ENCODE measurements at places on chromosomes 13 and 19.

- DNase-seq, result peak; percentile 78
Measured at GRCh38 chr19:48152551-48152950, 17.6 kb downstream of the LIG1 start.

DNA sequence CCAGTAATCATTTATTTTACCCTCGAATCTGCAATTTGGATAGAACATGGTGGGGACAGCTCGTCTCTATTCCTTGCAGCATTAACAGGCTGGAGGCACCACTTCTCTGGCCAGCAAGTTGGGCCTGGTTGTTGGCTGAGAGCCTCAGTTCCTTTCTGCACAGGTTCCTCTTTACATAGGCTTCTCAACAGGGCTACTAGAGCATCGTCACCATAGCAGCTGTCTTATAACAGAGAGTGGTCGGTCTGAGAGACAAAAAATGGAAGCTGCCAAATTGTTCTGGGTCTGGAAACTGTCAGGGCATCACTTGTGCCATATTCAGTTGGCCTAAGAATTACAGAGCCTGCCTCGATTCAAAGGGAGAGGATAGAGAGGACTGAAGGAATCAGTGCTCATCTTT is 86.7 kb downstream of the DNAJC15 start:
- DNase-seq, result no peak

DNA sequence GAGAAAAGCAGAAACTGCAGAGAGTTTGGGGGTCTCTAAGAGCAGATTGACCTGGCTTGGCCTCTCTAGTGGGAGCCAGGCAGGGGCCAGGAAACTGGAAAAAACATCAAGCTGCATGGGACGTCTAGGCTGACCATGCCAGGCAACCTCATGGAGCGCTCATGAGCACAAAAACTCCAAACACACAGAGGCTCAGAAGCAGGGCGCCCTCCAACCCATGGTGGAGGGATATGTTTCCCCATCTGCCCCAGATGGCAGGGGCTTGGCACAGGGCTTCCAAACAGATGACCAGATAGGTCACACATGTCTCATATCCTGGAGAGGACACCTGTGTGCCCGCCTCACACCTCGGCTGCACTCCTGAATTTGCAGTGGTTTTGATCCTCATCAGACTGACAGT is 879.0 kb downstream of the UQCRFS1 start:
- no peak for DNase-seq

- no peak for DNase-seq
Measured at GRCh38 chr19:17359905-17360800, 17.0 kb downstream of the PLVAP start.

DNA sequence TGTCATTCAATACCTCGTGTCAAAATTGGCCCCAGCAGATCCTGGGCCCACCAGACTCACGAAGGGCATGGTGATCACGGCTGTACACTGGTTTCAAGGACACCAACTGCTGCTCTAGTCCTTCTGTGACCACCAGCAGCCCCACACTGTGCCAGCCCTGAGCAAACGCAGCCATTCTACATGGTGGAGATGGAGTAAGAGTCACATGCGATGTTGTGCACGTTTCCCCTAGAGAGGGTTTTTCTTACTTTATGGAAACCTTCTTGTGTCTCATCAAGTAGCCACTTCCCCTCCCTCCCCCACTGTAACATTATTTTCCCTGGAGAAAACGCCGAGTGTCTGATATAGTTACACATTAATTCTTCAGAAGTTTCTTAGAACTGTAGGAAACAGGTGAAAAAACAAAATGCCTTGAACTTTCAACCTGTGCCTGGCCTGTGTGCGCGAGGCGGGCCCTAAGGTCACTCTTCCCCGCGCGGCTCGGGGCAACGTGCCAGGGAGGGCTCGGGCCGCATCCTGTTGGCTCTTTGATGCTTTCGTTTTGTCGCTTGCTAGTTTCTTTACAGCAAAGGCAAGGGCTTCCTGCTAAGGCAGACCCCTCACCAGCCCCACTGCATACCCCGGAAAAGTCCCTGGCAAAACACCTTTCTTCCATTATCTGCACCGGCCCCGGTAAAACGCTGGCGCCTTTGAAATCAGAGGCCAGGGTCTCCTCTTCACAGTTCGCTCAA is 44.6 kb downstream of the GGACT start:
- DNase-seq, result no peak

DNA sequence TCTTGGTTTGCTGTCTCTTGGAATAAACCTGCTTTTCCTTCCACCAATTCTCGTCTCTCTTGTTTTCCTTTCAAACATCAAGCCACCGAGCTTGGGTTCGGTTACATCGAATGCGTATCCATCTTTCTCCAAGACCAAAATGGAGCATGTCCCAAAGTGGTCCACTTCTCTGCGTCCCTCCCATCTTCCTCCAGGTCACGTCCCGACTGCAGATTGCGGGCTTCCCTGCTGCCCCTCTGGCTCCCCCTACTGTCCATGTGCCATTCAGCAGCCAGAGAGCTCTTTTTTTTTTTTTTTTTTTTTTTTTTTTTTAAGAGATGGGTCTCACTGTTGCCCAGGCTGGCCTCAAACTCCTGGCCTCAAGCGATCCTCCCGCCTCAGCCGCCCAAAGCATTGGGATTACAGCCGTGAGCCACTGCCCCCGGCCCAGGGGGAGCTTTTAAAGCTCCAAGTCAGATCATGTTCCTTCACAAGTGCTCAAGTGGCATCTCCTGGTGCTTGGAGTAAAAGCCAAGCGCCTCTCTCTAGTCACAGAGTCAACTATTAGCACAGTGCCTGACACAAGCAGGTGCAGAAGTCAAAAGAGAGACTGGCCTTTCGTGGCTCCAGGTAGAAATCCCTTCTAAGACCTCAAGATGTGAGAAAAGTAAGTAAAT is 10.0 kb downstream of the COL5A3 start:
- DNase-seq, result peak; percentile 91

- DNase-seq, result no peak
Measured at GRCh38 chr13:37656247-37656940, 57.8 kb upstream of the POSTN start.

- no peak for DNase-seq
Measured at GRCh38 chr13:79711631-79712030, 230.7 kb downstream of the NDFIP2 start.

- no peak for DNase-seq
Measured at GRCh38 chr19:17861542-17862402, 2.1 kb downstream of the RPL18A start.

GRCh38 chr13:74838096-74838495 is 643.9 kb downstream of the TBC1D4 start:
- DNase-seq, result no peak

GRCh38 chr19:33404506-33405253 is 31.2 kb downstream of the CEBPG start:
- DNase-seq, result no peak

GRCh38 chr13:98842070-98842469 is 89.6 kb upstream of the SLC15A1 start:
- DNase-seq, result no peak

DNA sequence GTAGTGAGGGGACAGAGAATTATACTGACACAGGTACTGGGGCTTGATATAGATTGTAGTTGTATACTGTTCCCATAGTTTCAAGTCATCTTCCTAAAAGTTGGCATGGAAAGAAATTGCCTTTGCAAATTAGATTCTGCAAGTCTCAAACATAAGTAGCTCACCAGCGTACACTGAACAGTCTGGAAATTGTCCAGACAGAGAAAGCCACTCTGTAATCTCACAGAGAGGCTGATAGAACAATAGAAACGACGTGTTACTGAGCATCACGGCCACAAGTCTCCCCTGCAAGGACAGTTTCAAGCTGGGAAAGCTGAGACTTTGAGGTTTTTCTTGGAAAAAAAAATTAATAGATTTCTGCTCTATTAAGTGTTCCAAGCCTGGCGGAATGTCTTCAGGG is 228.6 kb downstream of the DNAJC15 start:
- DNase-seq, result no peak

GRCh38 chr13:82118589-82118988 is 1763.7 kb downstream of the SLITRK1 start:
- DNase-seq, result no peak

GRCh38 chr19:50498219-50499056 is 12.6 kb downstream of the JOSD2 start:
- DNase-seq, result no peak

GRCh38 chr19:8224394-8225145 is 15.4 kb downstream of the CERS4 start:
- no peak for DNase-seq

DNA sequence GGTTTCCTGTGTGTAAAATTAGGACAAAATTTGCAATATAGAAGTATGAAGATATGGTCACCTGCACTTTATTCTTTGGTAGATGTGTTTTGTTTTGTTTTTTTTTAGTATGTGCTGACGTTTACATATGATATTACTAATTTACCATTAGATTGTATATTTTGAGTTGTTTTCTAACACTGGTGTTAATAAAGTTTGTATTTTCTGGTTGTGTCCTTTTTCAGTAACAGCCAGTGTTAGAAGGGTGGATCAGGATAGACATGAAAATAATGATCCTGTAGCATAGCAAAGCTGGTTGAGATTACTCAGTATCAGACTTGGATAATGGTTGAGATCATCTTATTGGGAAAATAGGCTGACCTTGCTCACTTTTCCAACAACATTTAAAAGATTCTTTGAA is 6.2 kb downstream of the NAA16 start:
- no peak for DNase-seq

GRCh38 chr13:88196106-88196505 is 524.9 kb downstream of the SLITRK5 start:
- no peak for DNase-seq

GRCh38 chr13:75643693-75644092 is 7.6 kb downstream of the LMO7 start:
- no peak for DNase-seq

GRCh38 chr19:35388277-35389054 is 17.6 kb downstream of the GPR42 start:
- no peak for DNase-seq

- DNase-seq, result no peak
Measured at GRCh38 chr19:3450796-3451411, 29.4 kb downstream of the SMIM24 start.

GRCh38 chr13:108769213-108770070 is 140.0 kb downstream of the MYO16 start:
- no peak for DNase-seq

DNA sequence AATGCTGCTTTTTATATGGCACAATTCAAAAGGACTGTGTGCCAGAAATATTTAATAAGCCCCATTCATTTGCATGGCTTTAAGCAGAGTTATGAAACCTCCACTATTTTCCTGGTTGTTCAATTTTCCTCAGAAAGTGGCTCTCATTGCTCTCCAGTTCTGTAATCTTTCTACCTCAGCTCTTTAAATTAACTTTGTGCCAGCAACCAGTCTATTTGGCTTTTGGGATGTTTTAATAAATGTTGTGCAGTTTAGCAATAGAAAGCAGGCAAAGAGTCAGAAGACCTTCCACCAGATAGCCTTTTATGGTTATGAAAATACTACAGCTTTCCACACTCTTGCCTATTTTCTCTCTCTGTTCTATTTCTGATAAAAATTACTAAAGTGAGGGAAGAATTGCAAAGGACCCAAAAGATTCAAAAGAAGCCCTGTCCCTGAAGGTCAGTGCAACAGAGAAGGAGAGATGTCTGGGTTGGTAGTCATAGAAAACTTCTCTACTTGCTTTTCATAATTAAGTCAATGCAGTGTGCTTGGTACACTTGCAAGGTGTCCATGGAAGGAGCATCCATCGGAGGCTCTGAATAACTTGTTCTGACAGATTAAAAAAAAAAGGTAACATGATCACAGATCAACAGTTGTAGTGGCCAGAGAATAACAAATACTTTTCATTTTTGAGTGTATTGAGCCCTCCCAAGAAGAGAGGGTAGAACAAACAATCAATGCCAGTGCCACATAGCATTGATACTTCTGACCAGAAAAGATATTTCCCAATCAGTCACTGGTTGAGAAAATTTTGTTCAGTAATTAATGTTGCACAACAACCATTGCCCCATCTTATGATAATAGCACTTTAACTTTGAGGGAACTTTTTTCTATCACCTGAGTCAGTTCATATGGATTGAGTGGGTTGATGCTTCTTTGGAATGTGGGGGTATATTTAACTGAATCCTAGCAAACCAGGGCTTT is 48.4 kb upstream of the SPRY2 start:
- no peak for DNase-seq

DNA sequence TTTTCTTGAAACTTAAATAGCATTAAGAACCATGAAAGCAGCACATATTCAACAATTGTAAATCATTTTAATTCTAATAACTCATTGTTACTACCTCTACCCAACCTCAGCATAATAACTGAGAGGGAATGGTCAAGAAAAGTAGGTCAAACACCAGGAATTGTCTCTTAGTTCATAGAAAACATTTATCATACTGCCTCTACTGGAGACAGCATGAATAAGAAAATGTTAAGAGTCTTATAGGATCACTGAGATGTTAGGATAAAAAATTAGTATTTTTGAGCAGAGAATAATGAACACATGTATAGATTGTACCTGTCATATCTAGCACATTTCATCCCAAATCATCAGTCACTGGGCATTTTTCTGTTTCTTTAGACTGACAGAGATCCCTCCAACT is 515.3 kb downstream of the PCDH9 start:
- no peak for DNase-seq

DNA sequence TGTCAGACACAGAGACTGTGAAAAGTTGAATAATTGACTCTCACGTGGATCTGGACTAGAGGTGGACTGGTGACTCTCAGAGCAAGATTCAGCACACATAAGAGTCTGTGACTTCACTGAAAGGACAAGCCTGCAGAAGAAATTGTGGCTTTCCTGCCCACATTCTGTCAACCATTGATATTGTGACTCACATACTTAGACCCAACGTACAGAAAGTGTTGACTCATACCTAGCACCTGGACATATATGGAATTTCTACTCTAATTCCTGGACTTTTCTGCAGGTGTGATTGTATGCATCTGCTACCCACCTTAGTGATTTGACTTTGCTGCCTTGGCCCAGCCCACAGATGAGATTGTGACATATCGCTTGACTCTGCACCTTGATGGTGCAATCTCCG is 15.6 kb upstream of the ZNF730 start:
- DNase-seq, result no peak

DNA sequence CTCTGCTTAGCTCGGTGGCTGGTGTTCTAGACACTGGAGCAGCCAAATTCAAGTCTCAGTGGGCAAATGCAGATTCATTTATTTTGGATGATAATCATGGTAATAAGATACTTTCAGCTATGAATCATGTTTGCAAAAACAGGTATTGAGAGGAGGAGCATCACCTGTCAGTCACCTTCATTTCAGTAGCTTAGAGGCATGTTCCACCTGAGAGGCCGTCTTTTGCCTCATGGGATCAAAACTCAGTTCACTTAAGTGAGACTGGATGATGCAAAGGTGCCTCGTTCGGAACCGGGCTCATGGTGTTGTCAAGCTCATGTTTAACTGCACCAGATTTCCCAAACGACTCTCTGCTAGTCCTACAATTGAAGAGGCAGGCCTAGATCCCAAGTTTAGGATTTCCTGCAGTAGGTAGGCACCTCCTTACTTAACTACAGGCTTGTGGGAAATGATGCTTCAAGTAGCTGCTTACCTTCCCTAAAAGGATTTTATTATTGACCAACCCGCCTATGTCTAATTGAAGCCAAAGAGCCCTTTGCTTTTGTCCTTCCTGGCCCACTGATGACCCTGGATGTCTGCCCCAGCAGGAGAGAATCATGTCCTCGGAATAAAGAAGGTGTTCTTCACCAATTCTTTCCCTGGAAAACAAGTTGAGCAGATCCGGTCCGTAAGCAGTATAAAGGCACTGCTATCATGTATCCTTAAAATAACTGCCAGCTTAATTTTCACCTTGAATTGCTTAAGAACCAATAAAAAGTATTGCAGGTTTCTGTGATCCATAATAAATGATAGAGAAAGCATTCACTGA is 60.0 kb downstream of the ZAR1L start:
- no peak for DNase-seq

- DNase-seq, result no peak
Measured at GRCh38 chr13:60654415-60654814, 257.4 kb downstream of the TDRD3 start.

All from iPS-NIHi11 (cell line).